ENCODE measurements at places on chromosomes 1 and 21.

DNA sequence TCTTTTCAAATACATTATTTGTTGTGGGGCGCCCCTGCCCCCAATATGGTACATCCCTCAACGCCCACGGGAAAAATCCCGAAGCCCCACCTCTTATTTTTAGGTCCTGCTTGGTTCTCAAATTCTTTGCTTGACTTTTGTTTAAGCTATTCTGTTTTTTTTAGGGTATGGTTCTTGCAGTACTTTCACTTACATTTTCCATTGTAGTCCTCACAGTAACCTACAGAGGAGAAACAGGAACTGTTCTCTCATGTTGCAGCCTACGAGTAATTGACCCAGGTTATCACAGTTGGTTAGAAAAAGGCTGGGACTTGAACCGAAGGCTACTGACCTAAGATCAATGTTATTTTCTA is 697 bp upstream of the C21orf91 start:
- no peak for DNase-seq

DNA sequence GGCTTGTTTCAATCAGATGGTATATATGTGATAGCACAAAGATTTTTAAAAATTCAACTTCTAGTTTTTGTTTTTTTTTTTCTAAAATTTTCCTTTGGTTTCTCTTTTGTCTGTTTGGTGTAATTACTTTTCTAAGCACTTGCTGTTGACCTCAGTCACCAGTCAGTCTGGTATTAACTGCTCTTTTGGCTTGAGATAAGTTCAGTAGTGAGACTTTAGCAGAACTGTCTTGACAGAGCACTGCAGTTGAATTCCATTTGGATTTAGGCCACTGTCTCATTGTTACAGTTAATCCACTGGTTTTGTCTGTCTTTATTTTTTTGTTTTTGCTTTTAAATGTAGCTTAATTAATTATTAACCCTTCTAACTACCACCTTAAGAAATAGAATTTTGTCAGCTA is 36.2 kb downstream of the OSBPL9 start:
- DNase-seq: no peak

DNA sequence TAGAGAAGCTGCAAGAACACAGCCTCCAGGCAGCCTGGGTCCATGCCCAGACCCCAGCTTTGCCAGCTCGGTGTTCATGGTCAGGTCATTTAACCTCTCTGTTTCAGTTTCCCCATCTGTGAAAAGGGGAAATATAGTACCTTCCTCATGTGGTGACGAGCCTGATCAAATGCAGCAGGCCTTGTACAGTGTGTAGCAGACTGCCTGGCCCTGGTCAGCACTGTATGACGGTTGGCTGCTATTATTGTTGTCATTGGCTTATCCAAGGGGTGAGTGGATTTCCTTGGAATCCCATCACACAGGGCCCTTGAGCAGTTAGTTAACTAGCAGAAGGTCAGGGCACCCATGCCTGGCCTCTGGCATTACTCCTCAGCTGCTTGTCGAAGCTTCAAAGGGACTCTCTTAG is 6.6 kb upstream of the TMEM51 start:
- DNase-seq: no peak

GRCh38 chr1:159201642-159202041 is 3.0 kb upstream of the ACKR1 start:
- DNase-seq: no peak

GRCh38 chr1:11929849-11930248 is 3.6 kb upstream of the KIAA2013 start:
- no peak for DNase-seq

DNA sequence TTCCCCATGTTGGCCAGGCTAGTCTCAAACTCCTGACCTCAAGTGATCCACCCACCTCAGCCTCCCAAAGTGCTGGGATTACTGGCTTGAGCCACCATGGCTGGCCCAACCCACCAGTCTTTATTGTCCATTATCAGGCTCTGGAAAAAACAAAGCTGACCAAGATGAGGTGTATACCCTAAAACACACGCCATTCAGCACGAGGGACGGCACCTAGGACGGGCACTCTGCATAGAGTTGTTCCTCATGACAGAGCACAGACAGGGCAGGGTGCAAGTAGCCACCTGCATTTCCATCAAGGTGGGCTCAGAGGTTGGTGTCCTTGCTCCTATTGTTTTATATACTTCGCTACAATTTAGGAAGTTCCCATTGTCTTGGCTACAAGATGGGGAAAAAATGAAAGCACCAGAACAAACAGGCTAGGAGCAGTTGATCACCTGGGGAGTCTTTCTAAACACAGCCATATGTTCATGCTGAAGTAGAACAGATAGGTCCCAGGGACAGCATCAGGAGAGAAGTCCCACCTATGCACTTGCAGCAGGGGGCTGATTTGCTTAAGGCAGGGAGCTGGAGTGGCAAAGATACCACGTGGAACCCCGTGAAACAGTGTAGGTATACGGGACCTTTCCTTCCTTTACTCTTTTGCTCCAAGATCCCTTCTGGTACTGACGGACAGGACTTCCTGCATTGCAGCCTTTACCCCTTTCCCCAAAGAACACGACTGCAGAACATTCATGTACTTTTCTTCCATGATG is 4.5 kb downstream of the KRTCAP2 start:
- DNase-seq: no peak

DNA sequence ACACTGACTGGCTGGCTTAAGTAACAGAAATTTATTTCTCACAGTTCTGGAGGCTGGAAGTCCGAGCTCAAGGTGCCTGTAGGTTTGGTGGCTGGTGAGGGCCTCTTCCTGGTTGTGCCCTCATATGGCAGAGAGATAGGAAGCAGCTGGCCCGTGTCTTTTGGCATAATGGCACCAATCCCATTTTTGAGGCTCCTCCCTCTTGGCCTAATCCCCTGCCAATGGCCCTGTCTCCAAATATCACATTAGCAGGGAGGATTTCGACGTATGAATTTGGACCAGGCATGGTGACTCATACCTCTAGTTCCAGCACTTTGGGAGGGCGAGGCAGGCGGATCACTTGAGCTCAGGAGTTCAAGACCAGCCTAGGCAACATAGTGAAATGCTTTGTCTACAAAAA is 37.4 kb downstream of the AGPAT3 start:
- DNase-seq: no peak

GRCh38 chr1:55706397-55706796 is 491.2 kb upstream of the USP24 start:
- DNase-seq: no peak

- no peak for DNase-seq
Observed at GRCh38 chr1:65255656-65256050, 53.7 kb upstream of the DNAJC6 start.

GRCh38 chr1:155035936-155036335 is 2.3 kb downstream of the DCST1 start:
- no peak for DNase-seq

DNA sequence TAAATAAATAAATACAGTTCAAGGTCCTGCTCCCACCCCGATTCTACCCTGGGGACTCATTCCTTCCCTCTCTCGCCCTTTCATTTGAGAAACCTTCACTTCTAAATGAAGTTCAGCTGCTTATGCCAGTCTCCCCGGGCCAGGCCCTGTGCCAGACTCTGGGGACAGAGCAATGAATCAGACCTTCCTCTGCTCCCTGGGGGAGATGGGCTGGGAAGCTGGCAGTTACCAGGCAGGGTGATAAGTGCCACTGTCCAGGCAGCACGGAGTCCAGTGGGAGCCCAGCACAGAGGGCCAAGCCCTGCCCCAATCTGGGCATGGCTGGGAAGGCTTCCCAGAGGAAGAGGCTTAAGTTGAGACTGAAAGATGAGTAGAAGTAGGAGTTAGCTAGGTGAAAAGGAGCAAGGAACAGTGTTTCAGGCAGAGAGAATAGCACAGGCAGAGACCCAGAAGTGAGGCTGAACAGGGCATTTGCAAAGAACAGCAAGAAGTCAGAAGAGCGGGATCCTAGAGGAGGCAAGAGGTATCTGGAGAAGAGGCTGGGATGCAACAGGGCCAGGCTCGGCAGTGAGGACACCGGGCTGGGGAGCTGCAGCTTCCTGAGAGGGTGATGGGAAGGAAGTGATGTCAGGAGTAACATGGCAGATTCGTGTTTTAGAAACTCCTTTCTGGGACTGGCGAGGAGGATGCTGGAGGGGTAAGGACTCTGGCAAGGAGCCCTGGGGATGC is 13.5 kb downstream of the KCNQ4 start:
- DNase-seq: no peak

DNA sequence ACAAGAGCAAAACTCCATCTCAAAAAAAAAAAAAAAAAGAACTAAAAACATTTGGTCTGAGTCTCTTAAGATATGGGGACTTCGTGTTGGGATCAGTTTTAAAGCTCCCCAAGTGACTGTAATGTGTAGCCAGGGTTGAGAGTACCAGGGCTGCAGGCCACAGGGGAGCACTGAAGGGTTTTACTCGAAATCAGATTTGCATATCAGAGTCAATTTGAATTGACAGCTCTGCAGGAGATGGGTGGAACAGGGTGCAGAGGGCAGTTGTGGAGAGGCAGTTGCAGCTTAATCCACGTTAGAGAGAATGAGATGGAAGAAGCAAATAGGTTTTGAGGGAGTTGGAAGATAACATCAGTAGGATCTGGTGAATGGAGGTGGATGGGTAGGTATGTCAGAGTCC is 20.6 kb upstream of the ELOA start:
- no peak for DNase-seq

DNA sequence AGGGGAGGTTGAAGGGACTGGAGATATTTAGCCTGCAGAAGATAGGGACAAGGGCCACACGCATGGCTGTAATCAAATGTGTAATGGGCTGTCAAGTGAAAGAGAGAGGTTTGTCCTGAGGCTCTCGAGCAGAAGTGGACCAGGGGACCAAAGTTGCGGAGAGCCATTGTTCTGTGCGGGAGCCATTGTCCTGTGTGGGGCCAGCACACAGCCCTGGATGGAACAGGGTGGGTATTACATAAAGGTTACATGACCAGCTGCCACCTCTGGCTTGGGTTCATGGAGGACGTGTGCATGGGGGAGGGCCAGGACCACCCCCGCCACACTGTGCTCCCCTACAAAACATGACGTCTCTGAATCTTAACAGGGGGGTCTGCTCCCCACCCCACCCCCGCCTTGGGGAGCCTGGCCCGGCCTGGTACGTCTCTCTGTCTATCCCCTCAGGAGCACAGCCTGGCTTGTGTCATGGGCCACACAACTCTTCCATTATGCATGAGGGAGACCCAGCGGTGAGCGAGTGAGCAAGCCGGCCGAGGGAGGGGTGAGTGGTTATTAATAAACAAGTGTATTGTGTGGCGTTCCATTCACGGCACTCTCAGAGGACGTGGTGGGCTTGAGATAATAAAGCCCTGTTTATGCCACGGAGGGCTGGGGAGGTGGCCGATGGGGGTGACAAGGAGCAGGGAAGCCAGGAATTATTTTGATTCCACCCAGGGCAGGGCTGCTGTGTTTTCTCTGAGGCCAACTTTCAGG is at the start of gene NFASC:
NFASC (plus strand) TSS at position 703 of the 753 bp plus-strand sequence. CDS start 73,454 bp downstream, outside the sequence.
- no peak for DNase-seq

DNA sequence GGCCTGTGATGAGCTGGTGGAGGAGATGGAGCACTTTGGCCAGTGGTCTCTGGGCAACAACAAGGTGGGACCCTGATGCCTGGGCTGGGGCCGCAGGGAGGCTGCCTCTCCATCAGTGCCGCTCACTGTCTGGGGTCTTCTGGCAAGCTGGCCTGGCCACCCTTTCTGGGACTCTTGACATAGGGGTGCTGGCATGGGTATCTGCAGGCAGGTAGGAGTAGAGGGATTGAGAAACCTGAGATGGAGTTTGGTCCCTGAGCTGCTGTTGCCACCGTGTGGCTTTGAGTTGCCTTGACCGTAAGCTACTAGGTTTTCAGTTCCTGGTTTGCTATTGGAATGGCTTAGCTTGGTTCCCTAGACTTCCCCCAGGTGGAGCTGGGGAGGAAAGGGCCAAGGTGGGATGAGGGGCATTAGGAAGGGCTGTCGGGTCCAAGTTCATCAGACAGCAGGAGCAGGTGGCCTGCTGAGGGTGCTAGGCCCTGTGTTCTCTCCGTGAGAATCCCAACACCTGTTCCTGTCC is 13.2 kb upstream of the MFN2 start:
- DNase-seq: no peak

DNA sequence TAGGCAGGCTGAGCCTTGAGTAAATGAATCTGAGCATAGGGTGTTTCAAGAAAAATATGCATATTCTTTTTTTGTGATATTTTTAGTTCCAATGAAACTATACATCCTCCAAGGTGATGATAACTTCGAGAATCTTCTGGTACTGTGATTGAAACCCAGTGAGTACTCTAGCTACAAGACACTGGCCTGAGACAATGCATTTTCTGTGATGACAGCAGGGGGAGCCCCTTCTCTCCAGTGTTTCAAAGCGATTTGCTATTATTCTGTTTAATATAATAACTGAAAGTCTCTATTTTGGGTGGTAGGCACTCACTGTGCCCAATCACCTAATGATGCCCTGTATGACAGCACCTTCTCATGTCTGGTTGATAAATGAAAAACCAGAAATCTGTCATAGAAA is 12.1 kb downstream of the IRF2BP2 start:
- DNase-seq: peak; percentile 30

- no peak for DNase-seq
Observed at GRCh38 chr21:42491328-42491727, 4.7 kb downstream of the RSPH1 start.

DNA sequence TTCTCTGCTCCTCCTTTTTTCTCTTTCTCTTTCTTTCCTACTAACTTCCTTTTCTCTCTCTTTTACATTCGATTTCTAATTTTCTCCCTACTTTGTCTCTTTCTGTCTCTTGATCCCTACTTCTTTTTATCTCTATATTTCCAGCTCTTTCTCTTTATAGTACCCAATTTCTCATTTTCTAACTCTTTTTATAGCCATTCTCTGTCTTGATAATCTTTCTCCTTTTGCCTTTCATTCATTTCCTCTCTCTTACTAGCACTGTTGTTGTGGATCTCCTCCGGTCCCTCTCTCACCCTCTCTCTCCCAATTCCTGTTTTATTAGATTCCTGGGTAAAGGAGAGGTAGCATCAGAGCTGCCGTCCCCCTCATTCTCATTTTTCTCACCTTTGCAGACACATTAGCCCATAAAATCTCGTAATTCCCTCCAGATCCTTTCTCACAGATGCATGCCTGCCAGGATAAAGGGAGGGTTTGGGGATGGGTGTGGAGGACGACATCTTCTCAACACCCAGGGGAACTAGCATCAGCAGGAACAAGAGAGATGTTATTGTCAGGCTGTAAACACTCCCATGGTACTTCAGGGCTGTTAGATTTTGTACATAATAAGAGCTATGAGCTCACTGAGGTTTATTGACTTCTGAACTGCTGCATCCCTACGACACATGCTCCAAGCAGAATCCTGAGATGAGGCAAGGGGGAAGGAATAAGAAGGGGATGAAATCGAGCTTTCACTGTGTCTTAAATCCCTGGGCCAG is 159.0 kb upstream of the GALNT2 start:
- DNase-seq: no peak

DNA sequence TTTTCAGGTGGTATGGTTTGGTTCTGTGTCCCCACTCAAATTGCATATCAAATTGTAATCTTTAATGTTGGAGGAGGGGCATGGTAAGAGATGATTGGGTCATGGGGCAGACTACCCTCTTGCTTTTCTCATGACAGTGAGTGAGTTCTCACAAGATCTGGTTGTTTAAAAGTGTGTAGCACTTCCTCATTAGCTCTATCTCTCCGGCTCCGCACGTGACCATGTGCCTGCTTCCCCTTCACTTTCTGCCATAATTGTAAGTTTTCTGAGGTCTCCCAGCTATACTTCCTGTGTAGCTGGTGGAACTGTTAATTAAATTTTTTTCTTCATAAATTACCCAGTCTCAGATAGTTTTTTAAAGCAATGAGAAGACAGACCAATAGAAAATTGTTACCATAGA is 843.2 kb downstream of the AMY1C start:
- DNase-seq: no peak

- DNase-seq: no peak
Observed at GRCh38 chr1:16615253-16616252, 2.2 kb upstream of the NBPF1 start.
